ENCODE measurements at places on chromosomes 5 and 9. TPM values are rescaled to one million over a fixed set of nuclear protein-coding genes. Genes with fewer than 3 reads are reported as not detected.

ZNF366 gene
- not detected for total RNA-seq

SLC34A3 gene
- total RNA-seq = not detected

LARP1 gene
- 247 TPM for total RNA-seq

ZNF454 gene
- 1.6 TPM for total RNA-seq

DNA sequence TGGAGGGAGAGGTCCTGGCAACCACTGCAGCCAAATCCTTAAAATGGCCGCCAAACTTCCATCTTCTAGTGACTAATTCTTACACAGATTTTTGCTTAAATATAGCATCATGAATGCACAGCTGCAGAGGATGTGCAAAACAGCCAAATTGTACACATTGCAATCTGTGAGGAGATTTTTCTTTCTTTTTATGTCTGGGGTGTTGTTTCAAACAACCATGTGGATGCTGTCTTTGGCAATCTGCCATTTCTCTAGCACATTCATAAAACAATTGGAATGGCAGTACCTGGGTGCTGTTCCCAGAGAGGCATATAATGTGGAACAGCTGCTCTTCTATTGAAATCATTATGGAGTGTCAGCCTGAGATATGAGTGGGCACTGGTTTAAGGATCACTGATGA, 1082.9 kb upstream of the SEMA6A start:
- DNase-seq = no peak
- no peak overlapping the region for H3K27ac ChIP-seq
- H3K27me3 ChIP-seq = no peaks in the 10 kb centered on the region
- no peak overlapping the region for H3K4me3 ChIP-seq

DNA sequence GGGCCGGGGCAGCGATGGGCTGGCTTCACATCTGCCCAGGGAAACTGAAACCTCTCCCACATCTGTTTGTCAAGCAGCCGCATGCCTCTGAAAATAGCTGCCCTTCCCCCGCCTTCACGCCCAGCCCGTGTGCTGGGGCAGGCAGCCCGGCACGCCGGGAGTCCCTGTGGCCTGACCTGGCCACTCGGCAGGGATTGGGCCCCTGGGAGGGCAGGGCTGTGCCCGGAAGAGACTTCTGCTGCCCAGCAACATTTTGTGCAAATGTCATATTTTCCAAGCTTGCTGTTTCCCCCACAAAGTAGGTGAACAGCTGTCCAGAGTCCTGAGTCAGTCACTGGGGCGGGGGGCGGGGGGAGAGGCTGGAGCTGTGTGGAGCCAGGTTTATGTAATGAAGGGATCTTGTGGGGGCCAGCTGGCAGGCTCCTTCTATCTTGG, 8.2 kb downstream of the COL27A1 start:
- no peaks in the 10 kb centered on the region for H3K27me3 ChIP-seq
- H3K4me1 ChIP-seq = peaks cover 55% of the 10 kb centered on the region
- DNase-seq = no peak
- peaks cover 7% of the 10 kb centered on the region for H3K36me3 ChIP-seq
- H3K27ac ChIP-seq = peak overlapping the region; percentile 77

- H3K27ac ChIP-seq = no peak within 1 kb of the TSS
- H3K27me3 ChIP-seq = peaks cover 53% of the 10 kb centered on the region
- H3K4me3 ChIP-seq = no peak within 1 kb of the TSS
- DNase-seq = no peak
Measured at GRCh38 chr5:128965011-128965637, at the start of gene SLC27A6. Gene SLC27A6 (plus strand): TSS chr5:128965488. CDS start chr5:128966138, 650 bp downstream.

DNA sequence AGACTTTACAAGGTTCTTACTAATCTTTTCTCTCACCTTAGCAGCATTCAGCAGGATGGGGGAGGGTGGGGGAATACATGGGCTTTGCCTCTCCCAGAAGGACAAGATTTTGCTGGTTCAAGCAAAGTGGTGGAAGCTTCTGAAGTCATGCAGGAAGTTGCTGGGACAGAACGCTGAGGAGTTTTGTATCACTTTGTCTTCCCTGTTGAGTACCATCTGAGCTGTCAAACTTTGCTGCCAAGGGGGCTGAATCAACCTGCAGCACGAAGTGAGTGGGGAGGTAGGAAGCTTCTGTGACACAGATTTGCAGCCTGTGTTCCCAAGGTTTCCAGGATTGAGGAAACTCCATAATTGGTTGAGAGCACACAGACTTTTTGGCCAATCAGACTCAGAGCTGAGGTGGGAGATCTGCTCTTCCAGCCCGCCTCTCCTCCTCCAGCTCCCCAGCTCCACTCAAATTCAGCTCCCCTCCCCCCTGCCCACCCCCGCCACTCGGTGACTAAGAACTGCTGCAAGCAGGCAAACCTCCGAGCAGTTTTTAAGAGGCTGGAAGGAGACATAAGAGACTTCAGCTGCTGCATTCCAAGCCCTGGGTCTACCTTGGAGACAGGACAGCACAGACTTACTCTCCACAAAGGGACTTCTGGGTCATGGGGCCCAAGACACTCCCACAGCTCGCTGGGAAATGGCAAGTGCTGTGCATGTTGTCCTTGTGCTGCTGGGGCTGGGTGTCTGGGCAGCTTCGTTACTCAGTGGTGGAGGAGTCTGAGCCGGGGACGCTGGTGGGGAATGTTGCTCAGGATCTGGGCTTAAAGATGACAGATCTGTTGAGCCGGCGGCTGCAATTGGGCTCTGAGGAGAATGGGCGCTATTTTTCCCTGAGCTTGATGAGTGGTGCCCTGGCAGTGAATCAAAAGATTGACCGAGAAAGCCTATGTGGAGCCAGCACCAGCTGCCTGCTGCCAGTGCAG, at the start of gene PCDHGC5:
PCDHGC5 (plus strand) TSS at position 491 of the 971 bp plus-strand sequence; CDS start at position 651, 160 bp downstream.
- no peak for DNase-seq
- no peak within 1 kb of the TSS for H3K4me3 ChIP-seq
- H3K27me3 ChIP-seq = no peaks in the 10 kb centered on the region
- H3K27ac ChIP-seq = peak within 1 kb of the TSS; percentile 14
- peaks cover 23% of the 10 kb centered on the region for H3K4me1 ChIP-seq
- peaks cover 24% of the 10 kb centered on the region for H3K36me3 ChIP-seq

SVEP1 gene
- 2.8 TPM for total RNA-seq

DNA sequence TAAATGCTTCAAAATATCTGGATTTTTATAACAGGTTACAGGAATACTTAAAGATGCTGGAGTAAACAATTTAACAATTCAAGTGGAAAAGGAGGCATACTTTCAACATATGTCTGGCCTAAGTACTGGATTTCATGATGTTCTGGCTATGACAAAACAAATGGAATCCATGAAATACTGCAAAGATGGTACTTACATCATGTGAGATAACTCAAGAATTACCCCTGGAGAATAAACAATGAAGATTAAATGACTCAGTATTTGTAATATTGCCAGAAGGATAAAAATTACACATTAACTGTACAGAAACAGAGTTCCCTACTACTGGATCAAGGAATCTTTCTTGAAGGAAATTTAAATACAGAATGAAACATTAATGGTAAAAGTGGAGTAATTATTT, 35.6 kb downstream of the SLC30A5 start:
- peaks cover 38% of the 10 kb centered on the region for H3K36me3 ChIP-seq
- H3K4me3 ChIP-seq = no peak overlapping the region
- H3K4me1 ChIP-seq = no peaks in the 10 kb centered on the region
- no peak overlapping the region for H3K27ac ChIP-seq
- no peaks in the 10 kb centered on the region for H3K27me3 ChIP-seq

All from osteocyte (in vitro differentiated cells).